ENCODE measurements at places on chromosomes 6 and 20. TPM values are rescaled to one million over a fixed set of nuclear protein-coding genes. Genes with fewer than 3 reads are reported as not detected.

BTN1A1 gene
- total RNA-seq = not detected

LRRC73 gene
- 0.94 TPM for total RNA-seq

MCHR2 gene
- not detected for total RNA-seq

SCRT2 gene
- total RNA-seq = 0.50 TPM

GRCh38 chr20:23111307-23111943 is 25.3 kb upstream of the CD93 start:
- DNase-seq = no peak
- no peak overlapping the region for H3K4me3 ChIP-seq
- no peak overlapping the region for H3K27ac ChIP-seq
- H3K4me1 ChIP-seq = no peaks in the 10 kb centered on the region

DNA sequence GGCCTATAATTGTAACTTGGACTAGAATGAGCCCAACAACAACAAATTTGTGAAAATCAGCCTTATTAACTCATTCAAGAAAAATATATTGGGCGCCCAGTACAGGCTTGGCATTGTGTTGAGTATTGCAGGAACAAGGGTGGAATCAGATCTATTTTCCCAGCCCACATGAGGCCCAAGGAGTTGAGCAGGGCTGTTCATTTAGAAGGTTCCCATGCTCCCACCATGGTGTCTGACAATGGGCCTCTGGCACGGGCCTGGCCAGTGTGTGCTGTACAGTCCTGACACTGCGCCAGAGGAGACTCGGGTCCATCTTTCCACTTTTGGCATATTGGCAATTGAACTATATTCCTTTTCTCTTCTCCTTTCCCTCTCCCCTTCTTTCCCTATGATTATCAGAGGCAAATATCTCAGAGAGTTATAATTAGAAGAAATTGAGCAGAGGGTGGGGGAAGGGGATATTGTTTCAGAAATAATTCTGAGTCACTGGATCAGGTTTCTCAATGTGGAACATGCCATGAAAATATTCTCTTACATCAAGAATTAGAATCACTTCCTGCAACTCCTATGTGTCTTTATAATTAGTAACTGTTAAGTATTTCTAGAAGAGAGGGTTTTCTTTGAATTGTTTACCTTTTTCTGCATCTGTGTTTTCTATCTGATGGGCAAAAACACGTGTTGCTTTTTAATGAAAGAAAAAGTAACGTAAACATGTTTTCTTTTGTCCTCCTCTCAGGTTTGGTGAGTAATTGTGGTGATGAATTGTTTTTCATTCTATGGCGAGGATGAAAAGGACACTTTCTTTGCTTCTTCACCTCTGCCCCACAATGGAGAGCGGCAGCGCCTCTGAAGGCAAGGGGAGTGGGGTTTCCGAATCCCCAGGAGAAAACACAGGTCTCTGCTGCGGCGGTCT is 209.4 kb downstream of the FOXA2 start:
- H3K27me3 ChIP-seq = peaks cover 26% of the 10 kb centered on the region
- no peaks in the 10 kb centered on the region for H3K36me3 ChIP-seq
- H3K27ac ChIP-seq = no peak overlapping the region
- H3K4me1 ChIP-seq = no peaks in the 10 kb centered on the region
- no peak for DNase-seq

- H3K4me3 ChIP-seq = no peak overlapping the region
- no peak for DNase-seq
- peaks cover 54% of the 10 kb centered on the region for H3K4me1 ChIP-seq
- H3K27ac ChIP-seq = no peak overlapping the region
Measured at GRCh38 chr6:16740097-16740496, 21.2 kb downstream of the ATXN1 start.

DNA sequence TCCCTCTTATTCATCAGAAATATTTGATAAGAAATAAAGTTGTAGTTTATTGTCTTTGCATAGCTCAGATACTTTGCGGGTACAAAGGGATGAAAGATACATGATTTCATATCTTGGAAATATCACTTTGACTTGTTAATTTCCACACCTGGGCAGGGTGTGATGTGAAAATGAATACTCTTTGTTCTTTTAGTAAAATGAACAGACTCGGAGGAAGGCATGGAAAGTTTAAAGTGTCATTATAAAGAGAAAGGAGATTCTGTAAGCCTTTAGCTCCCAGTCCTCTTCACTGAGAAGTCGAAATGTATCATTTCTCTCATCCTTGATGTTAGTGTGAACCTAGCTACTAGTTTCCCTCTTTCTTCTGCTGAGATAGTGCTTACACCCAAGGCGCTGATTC is 36.7 kb upstream of the AKIRIN2 start:
- H3K4me1 ChIP-seq = no peaks in the 10 kb centered on the region
- no peak overlapping the region for H3K27ac ChIP-seq
- no peak overlapping the region for H3K4me3 ChIP-seq
- H3K36me3 ChIP-seq = no peaks in the 10 kb centered on the region
- no peak for DNase-seq
- no peaks in the 10 kb centered on the region for H3K27me3 ChIP-seq

DNA sequence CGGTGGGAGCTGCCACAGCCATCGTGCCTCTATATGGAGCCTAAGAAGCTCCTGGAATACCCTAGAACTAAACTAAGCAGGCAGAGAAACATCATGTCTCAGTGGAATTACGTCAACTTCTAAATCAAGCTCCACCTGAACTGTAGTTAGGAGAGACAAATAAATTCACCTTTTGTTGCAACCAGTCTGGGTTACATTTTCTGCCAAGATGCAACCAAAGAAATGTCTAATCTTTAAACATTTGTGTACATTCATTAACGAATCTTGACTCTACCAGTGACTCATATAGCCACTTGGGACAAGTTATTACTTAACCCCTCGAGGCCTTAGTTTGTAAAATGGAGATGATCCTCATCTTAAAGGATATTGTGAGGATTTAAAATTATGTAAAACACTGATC is 8.9 kb downstream of the PTPRK start:
- no peaks in the 10 kb centered on the region for H3K27me3 ChIP-seq
- peaks cover 67% of the 10 kb centered on the region for H3K4me1 ChIP-seq
- no peak overlapping the region for H3K4me3 ChIP-seq
- no peaks in the 10 kb centered on the region for H3K36me3 ChIP-seq
- DNase-seq = peak; percentile 36

- no peaks in the 10 kb centered on the region for H3K27me3 ChIP-seq
- no peak overlapping the region for H3K4me3 ChIP-seq
- H3K4me1 ChIP-seq = peaks cover 9% of the 10 kb centered on the region
- H3K36me3 ChIP-seq = no peaks in the 10 kb centered on the region
- DNase-seq = no peak
Measured at GRCh38 chr20:3729811-3730540, 2.5 kb upstream of the HSPA12B start.

DNA sequence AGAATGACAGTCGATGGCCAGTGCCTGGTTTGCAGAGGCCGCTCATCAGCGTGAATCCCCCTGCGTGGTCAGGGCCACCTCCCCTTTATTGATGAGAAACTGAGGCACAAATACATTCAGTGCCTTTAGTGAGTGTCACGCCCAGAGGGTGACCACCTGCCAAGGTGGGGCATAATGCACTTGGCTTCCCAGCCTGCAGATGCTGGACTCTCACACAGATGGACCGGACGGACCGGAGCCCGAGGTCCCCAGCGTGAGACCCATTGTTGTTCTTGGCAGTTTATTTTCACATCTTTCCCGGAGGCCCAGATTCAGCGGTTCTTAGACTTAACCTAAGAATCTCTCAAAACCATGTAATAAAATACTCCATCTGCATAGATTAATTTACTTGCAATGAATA is 74.4 kb downstream of the YTHDF1 start:
- H3K4me3 ChIP-seq = no peak overlapping the region
- H3K36me3 ChIP-seq = no peaks in the 10 kb centered on the region
- no peaks in the 10 kb centered on the region for H3K4me1 ChIP-seq
- H3K27me3 ChIP-seq = peaks cover 94% of the 10 kb centered on the region

DNA sequence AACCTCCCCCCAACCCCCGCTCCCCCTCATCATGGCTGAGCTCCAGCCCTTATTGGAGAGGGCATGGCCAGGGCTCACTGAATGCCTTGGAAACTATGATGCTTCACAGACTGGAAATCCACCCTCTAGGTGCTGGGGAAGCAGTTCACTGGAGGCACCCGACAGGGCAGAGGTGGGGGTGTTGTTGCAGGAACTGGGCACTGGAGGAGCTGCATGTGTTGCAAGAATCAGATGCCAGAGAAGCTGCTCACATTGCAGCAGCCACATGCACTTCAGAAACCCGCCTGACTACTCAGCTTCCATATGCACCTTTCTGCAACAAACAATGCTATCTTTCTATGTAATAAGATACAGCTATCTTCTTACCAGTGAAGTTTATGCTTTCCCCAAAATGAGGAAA is 7.9 kb upstream of the TBPL1 start:
- peaks cover 12% of the 10 kb centered on the region for H3K27me3 ChIP-seq
- no peaks in the 10 kb centered on the region for H3K4me1 ChIP-seq
- DNase-seq = no peak
- H3K27ac ChIP-seq = no peak overlapping the region

- no peak for DNase-seq
- H3K36me3 ChIP-seq = no peaks in the 10 kb centered on the region
- H3K4me1 ChIP-seq = peaks cover 4% of the 10 kb centered on the region
- H3K4me3 ChIP-seq = no peak overlapping the region
- no peaks in the 10 kb centered on the region for H3K27me3 ChIP-seq
Measured at GRCh38 chr6:159606786-159607185, 86.3 kb downstream of the SOD2 start.

GRCh38 chr6:133749427-133749826 is 139.5 kb upstream of the TCF21 start:
- H3K4me1 ChIP-seq = no peaks in the 10 kb centered on the region
- H3K36me3 ChIP-seq = no peaks in the 10 kb centered on the region
- no peak overlapping the region for H3K4me3 ChIP-seq
- peaks cover 78% of the 10 kb centered on the region for H3K27me3 ChIP-seq
- no peak for DNase-seq
- H3K27ac ChIP-seq = no peak overlapping the region

DNA sequence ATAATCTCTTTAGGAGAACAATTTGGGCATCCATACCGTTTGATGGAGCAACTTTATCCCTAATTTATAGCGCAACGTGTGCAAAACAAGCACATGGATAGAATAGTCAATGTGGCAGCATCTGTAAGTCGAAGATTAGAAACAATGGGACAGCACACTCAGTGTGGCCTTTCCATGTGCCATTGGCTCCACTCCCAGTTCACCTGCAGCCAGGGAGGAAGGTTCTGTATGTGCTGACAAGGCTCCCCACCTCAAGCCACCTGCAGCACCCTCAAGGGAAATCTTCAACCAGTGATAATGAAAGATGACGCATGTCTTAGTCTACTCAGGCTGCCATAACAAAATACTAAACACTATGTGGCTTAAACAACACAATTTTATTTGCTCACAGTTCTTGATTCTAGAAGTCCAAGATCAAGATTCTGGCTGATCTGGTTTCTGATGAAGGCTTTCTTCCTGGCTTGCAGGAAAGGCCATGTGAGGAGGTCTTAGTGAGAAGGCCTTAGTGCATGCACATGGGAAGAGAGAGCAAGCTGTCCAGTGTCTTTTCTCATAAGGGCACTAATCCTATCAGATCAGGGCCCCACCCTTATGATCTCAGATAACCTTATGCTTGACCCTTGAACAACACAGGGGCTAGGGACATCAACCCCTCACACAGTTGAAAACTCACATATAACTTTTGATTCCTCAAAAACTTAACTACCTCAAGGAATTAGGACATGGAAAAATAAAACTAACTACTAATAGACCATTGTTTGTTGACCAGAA is 34.9 kb upstream of the SHLD1 start:
- H3K27me3 ChIP-seq = no peaks in the 10 kb centered on the region
- H3K4me3 ChIP-seq = no peak overlapping the region
- H3K4me1 ChIP-seq = no peaks in the 10 kb centered on the region

GRCh38 chr6:47034926-47035325 is 7.2 kb downstream of the ADGRF1 start:
- no peaks in the 10 kb centered on the region for H3K36me3 ChIP-seq
- H3K4me1 ChIP-seq = no peaks in the 10 kb centered on the region
- H3K4me3 ChIP-seq = no peak overlapping the region
- H3K27ac ChIP-seq = no peak overlapping the region

GRCh38 chr20:41463567-41463966 is 96.9 kb upstream of the EMILIN3 start:
- H3K4me3 ChIP-seq = no peak overlapping the region
- no peak overlapping the region for H3K27ac ChIP-seq
- no peaks in the 10 kb centered on the region for H3K4me1 ChIP-seq
- no peaks in the 10 kb centered on the region for H3K27me3 ChIP-seq
- DNase-seq = no peak

DNA sequence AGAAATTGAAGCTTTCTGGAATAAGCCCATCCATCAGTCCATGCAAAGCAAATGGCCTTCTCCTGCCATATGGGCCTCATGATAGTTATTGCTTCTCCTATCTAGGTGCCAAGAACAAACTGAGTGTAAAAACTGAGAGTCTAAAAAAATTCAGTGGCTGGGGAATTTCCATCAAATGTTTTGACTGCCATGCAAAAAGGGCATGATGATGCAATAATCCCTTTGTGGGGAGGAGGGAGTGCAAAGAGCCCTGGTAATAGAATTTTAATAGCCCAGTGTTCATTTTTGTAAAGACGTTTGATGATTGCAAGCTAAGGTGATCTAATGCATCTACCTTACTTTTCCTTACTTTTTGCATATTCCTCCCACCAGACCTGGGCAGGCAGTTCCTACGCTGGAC is 683.7 kb downstream of the EPM2A start:
- peak; percentile 28 for DNase-seq
- no peak overlapping the region for H3K27ac ChIP-seq
- no peaks in the 10 kb centered on the region for H3K27me3 ChIP-seq
- no peaks in the 10 kb centered on the region for H3K4me1 ChIP-seq
- no peaks in the 10 kb centered on the region for H3K36me3 ChIP-seq

- H3K4me3 ChIP-seq = no peak overlapping the region
- H3K36me3 ChIP-seq = no peaks in the 10 kb centered on the region
- no peaks in the 10 kb centered on the region for H3K27me3 ChIP-seq
- no peak for DNase-seq
- no peak overlapping the region for H3K27ac ChIP-seq
Measured at GRCh38 chr6:14436592-14437132, 319.1 kb downstream of the CD83 start.

GRCh38 chr6:12351672-12352071 is 61.5 kb downstream of the EDN1 start:
- DNase-seq = no peak
- no peak overlapping the region for H3K27ac ChIP-seq
- H3K27me3 ChIP-seq = no peaks in the 10 kb centered on the region
- H3K36me3 ChIP-seq = no peaks in the 10 kb centered on the region
- H3K4me1 ChIP-seq = no peaks in the 10 kb centered on the region

- H3K36me3 ChIP-seq = no peaks in the 10 kb centered on the region
- no peak overlapping the region for H3K27ac ChIP-seq
- no peaks in the 10 kb centered on the region for H3K4me1 ChIP-seq
- no peak overlapping the region for H3K4me3 ChIP-seq
Measured at GRCh38 chr6:54390362-54390761, 82.1 kb downstream of the TINAG start.
